ENCODE measurements at places on chromosomes 5 and 9.

- no peak for DNase-seq
Measured at GRCh38 chr9:115004545-115004944, 74.2 kb upstream of the TNFSF8 start.

DNA sequence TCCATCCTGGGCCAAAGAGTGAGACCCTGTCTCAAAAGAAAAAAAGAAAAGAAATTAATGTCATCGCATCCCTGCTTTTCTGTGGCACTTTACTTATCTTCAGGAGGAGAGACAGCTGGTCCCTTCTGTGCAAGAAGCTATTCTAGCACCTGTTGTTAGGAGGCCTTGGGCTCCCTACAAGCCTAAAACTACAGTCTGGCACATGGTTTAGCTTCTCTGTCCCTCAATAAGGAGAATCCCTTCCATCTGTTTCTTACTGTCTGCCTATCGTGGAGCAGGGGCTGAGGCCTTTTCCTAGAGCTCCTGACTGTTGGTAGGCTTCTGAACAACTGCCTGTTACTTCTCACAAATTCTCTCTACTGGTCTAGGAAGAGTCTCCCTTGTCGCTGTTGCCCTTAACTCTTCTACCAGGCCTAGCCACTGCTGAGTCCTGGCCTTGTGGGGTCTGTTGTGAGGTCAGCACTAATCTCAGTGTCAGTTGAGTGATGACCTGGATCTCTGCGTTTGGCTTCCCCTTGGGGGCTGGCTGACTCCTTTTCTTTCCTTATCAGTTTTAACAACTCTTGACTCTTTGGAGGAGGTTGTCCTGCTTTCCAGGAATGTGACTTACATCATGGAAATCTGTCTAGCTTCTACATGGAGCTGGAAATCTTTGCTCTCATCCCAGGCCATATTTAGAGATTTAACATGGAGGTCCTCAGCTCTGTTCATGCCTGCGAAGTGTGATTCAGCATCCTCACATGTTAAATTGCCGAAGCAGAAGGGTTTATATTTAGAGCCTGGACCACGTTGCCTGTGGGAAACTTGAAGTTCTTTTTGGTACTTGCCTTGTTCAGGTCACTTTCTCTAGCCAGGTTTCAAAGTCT, 5.7 kb upstream of the GARNL3 start:
- no peak for DNase-seq

GRCh38 chr9:33223696-33224095, 16.3 kb upstream of the SPINK4 start:
- DNase-seq = no peak

GRCh38 chr5:151189151-151189550, 31.6 kb upstream of the ANXA6 start:
- no peak for DNase-seq

DNA sequence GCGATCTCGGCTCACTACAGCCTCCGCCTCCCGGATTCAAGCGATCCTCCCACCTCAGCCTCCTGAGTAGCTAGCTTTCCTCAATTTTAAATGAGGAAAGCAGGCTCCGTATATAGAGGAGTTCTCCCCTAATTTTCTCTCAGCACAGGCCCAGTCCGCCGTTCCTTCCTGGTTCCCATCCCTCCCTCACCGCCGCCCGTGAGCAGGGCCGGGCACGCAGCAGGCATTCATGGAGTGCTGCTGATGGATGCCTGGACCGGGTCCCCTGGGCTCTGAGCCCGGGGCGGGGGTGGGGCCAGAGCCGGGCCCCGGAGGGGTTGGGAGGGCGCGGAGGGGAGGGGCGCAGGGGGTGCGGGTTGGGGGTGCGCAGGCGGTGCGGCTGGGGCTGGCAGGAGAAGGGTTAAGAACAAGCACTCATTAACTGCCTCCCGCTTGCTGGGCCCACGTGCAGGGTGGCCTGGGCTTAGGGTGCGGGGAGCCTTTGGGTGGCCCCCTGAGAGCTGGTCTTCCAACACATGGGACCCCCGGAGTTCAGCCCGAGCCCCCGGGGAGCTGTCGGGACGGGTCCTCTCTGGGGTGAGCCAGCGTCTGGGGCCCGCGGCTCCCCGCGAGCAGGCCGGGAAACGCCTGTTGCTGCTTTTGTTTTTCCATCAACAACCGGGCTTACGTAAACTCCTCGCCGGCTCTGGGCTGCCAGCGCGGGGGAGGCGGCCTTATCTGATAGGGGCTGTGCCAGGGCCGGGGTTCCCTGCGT, 33.7 kb downstream of the LHX2 start:
- no peak for DNase-seq

DNA sequence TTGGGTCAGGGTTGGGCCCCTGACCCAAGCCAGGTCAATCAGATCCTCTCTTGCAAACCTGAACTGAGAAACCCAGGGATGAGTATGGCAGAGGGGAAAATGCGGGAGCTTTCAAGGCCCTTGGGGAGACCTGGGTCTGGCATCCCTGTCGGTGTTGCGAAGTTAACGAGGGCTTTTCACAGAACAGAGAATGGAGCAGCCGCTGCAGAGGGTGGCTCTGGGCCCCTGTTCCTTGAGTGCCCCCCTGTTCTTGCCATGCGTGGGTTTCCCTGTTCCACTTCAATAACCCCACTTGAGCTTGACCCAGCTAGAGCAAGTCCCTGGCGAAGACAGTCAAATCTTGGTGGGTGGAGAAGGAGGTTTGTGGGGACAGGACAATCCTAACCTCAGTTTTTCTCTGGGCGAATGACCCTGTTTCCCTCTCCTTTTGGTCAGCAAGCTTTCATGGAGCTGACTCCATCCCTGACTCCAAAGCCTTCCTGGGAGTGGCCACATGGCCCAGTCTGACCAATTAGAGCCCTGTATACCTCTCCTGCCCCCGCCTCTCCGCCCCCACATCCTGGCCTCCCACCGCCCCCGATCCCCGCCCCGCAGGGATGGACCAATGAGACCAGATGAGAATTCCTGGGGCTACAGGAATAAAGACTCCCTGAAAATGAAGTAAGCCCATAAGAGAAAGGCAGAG, 2.9 kb upstream of the VDAC1 start:
- DNase-seq = no peak

DNA sequence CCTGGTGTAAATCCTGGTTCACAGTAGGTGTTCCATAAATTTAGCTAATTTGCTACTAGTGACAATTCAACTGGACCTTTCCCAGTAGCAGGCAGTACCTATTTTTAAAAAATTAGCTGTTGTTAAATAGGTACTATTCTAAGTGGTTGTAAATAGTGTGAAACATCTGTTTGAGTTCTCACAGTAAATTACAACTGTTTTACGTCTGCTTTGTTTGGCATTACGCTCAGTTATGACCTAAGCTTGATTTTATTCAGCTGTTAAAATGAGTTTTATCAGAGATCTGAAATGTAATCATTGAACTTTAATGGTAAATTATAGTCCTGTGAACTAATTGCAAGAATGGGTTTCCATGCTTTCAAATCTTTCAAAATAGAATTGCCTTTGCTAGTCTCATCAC, 93.9 kb downstream of the GPBP1 start:
- DNase-seq = no peak

DNA sequence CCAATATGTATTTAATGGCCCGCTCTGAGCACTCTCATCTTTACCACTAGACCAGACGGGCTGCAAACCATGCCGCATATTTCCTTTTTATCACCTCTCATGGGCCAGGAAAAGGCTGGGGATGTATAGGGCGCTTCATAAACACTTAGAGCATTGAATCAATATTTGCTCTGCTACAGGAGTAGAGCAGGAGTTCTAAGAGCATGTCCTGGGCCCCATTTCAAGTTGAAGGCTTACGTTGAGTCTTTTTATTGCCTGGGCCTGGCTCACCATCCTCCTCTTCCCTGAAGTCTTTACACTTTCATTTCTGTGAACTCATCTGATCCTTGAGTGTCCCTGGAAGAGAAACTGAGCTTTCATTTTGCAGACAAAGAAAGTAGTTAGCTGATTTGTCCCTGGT, 112.4 kb downstream of the FSTL4 start:
- DNase-seq = no peak

DNA sequence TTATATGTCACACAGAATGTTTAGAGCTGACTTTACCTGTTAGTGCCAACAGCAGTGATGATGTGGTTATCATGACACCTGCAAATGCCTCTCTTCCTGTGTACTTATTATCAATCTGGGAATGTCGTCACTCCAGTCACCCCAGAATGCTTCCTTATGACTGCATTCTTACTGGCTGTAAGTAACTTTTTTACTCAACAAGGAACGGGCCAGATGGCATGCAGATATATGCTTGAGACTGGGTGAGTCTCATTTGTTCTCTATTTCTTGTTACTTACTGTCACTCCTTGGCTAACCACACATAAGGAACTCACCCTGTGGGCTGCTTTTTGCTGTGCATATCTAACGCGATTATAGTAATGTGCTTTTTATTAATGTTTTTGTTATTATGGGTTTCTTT, 385.5 kb upstream of the MEF2C start:
- DNase-seq = no peak

GRCh38 chr5:91302305-91302704, 80.8 kb downstream of the ARRDC3 start:
- DNase-seq = no peak

DNA sequence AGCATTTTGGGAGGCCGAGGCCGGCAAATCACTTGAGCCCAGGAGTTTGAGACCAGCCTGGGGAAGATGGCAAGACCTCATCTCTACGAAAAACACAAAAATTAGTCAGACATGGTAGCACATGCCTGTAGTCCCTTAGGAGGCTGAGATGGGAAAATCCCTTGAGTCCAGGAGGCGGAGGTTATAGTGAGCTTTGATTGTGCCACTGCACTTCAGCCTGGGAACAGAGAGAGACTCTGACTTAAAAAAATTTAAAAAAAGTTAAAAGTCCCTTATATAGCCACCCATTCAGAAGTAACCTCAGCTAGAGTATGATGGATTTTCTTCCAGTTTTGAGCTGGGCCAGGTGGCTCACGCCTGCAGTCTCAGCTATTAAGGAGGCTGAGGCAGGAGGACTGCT, 72.4 kb downstream of the UGCG start:
- DNase-seq = no peak

GRCh38 chr5:89582768-89583339, 699.9 kb upstream of the MEF2C start:
- DNase-seq = no peak
